ENCODE measurements at places on chromosomes 2 and 18.

GRCh38 chr2:215137329-215137686 lies 1.1 kb downstream of the ABCA12 start:
- no peak for DNase-seq

GRCh38 chr2:53785366-53785765 lies 1.4 kb downstream of the ASB3 start:
- DNase-seq: no peak

DNA sequence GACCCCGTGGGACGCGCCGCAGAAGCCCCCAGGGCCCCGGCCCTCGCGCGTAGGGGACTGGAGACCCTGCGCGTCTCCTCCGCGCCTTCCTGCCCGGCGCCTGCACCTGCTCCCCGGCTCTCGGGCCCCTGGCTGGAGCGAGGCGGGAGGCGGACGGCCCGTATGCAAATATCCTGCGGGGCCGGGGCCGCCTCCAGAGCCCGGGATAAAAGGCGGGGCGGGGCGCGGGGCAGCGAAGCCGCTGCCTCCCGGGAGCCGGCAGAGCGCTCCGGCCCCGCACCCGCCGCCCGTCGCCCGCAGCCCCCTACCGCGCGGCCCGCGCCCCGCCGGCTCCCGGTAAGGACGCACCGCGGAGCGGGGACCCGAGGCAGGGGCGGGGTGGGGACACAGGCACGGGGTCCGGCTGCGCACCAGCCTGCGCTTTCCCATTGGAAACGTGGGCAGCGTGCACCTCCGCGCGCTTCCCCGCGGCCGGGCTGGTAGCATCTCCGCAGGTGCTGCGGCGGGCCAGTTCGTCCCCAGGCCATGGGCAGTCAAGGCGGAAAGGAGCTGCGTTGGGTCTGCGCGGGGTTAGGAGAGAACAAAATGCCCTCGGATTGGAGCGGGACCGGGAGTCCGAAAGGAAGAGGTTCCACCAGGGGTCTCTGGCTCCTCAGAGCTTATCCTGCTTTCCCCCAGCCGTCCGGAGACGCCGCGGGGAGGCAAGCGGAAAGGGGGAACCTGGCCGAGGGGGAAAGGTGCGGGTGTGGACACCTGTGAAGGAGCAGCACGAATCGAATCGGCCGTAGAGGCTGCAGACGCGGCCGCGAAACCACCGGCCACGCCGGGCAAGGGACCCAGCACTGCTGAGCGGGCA lies at the start of gene ATP6V1C2:
Gene ATP6V1C2, plus strand, starts transcription at position 235 of the 856 bp plus-strand sequence. CDS start 1,220 bp downstream, outside the sequence.
- DNase-seq: no peak

DNA sequence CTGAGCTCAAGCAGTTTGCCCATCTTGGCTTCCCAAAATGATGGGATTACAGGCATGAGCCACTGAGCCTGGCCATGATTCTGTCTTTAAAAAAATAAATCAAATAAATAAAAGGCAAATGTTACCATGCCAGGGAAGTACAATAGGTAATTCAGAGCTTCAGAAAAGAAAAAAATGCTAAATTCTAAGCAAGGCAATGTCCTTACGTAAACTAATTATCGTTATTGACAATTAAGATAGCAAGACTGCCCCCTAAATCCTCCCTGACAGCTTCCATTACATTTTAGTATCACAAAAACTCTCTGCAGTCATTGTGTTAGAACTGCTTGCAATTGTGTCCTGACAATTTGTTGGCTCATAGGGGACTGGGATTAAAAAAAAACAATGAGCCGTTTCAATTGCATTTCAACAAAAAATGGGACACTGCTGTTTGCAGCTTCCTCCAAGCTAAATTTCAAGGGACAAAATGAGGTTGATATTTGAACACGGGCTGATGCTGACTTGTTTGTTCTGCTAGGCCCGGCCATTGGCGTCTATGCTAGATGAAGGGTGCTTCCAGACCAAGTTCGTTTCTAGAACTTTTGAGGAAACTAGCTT lies 88.9 kb downstream of the MOGAT1 start:
- no peak for DNase-seq

- DNase-seq: no peak
Measured at GRCh38 chr18:32200766-32201165, 10.9 kb downstream of the MEP1B start.

- no peak for DNase-seq
Measured at GRCh38 chr2:45891719-45892424, 240.4 kb downstream of the PRKCE start.

DNA sequence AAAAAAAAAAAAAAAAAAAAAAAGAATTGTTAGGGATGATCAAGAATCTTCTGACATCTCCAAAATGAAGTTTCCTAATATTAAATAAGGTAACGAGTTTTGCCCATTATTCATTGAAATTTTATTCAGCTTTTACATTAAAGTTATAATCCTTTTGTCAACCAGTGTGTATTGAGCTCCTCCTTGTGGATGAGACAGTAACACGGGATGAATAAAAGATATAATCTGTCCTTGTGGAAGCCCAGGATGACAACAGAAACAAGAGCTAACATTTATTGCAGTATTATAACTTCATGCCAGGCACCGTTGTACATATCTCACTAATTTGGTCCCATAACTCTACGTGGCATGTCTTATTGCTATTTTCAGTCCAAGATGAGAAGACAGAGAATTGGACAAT lies 33.4 kb upstream of the SERPINB7 start:
- no peak for DNase-seq

- no peak for DNase-seq
Measured at GRCh38 chr18:79317703-79318102, 78.0 kb upstream of the NFATC1 start.

DNA sequence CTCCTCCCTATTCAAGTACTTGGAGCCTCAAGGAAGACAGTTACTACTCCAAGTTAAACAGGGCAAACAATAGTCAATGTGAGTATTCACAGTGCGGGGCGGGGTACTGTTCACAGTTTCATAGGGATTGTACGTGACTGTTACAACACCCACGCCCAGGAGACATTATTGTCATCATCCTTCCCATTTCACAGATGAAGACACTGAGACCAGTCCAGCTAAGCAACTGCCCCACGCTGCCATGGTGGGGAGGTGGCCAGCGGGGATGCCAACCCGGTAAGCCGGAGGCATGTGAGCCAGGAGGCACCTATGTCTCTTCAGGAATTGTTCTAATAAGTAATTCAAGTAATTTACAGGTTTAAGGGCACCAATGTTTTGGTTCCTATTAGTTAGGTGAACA lies 982 bp downstream of the HJURP start:
- no peak for DNase-seq

DNA sequence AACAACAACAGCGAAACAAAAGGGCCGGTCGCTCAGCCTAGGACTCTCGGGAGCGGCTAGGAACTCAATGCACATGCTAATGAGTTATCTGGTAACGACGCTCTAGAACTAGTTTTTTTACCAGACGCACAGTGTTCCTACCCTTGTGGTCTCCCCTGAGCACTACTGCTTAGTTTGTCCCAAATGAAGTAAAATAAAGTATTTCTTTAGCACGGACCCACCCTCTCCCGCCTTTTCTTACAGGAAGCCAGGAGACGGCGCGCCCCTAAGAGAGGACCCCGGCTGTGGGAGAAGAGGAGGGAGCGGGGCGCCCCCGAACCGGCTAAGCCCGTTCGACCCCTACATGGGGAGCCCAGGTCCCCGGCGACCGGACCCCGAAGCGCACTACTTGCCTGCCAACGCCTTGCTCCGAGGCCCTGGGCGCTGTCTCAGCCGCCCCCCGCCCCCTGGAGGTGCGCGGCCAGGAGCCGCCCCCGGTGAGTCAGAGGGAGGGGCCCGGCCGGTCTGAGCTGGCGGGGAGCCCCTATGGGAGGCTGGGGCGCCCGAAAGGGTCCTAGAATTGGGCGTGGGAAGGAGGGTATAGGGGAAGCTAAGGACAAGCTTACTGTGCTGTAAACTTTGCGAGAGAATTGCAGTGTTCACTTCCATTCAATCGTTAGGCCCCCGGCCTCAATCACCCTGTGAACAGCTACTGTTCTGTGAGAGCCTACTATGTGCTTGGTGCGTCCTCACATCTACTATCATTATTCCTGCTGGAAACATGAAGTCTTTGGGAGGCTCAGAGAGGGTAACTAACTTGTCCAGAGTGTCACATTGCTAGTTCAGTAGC lies 3.6 kb upstream of the CAPG start:
- DNase-seq: peak; percentile 41
